ENCODE measurements at places on chromosomes 16 and 17.

DNA sequence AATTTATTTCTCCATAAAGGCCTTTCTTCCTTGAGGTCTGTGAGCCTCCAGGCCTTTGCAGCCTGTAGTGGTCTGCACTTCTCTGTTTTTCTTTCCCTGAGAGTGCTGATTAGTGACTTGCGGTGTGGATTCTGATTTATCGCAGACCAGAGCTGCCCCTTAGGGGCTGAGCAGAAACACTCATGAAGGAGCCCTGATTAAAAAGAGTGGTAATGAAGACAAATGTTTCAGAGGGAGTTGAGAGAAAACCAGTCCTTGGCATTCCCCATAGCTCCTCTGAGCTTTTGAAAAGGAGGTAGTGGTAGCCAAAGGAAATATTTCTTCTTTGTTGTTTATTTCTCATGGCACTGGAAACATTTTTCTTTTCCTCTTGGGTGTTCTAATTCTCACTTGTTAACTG is 268.1 kb upstream of the TBX2 start:
- no peak for DNase-seq

DNA sequence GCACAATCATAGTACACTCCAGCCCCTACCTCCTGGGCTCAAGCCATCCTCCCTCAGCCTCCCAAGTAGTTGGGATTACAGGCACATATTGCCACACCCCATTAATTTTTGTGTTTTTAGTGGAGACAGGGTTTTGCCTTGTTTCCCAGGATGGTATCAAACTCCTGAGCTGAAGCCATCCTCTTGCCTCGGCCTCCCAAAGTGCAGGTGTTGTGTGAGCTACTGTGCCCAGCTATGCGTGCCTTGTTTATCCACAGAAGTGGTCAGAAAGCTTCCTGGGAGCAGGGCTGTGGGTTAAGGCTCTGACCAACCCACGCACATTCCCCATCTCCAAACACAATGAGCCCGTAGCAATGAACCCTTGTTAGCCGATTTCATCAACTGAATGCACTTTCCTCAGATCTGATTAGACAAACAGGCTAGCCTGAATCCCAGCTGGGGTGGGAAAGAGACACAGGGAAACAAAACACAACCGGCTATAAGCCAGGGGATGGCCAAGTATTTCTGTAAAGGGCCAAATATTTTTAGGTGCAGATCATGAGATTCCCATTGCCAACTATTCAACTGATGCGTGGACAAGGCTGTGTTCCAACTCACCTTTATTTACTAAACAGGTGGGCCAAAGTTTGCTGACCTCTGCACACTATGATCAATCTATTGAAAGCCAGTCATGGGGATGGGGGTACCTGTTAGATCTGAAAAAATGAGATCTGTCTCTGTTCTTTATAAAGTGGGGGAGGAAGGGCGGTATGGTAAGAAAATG is 193.6 kb downstream of the CPPED1 start:
- no peak for DNase-seq

GRCh38 chr17:63364387-63364786 is 81.7 kb downstream of the CYB561 start:
- no peak for DNase-seq

DNA sequence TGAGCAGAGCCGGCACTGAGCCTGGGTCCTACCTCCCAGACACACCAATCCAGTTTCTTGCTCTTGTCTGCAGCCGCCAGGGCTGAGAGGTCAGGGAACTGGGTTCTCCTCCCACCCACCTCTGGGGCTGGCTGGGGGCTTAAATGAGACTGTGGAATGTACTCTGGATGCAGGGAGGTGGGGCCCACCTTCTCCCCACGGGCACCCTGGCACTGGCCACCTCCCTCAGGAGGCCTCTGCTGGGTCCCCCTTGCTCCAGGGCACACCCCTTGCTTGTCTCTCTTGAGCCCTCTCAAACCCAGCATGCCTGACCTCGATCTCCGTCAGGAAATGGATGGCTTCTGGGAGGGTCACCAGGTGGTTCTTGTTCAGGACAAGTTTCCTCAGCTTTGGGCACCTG is 6.4 kb downstream of the FLII start:
- DNase-seq = no peak

DNA sequence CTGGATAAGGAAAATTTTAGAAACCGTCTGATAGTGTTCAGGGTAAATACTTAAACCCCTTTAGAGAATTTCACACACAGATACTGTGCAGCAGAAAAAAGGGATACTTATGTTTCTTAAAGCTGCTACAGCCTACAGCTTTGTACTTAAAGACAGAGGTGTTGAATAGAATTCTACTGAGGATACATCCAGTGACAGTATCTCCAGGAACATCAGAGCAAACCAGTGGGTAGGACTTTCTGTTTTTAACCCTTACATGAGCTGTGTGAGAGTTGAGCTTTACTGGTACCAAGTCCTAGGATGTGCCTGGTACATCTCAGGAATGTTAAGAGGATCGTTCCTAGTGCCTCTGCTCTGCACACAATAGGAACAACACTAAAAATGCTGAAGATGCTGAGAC is 191.5 kb downstream of the FTO start:
- DNase-seq = no peak

- no peak for DNase-seq
Measured at GRCh38 chr17:9271989-9272388, 250.7 kb downstream of the NTN1 start.

DNA sequence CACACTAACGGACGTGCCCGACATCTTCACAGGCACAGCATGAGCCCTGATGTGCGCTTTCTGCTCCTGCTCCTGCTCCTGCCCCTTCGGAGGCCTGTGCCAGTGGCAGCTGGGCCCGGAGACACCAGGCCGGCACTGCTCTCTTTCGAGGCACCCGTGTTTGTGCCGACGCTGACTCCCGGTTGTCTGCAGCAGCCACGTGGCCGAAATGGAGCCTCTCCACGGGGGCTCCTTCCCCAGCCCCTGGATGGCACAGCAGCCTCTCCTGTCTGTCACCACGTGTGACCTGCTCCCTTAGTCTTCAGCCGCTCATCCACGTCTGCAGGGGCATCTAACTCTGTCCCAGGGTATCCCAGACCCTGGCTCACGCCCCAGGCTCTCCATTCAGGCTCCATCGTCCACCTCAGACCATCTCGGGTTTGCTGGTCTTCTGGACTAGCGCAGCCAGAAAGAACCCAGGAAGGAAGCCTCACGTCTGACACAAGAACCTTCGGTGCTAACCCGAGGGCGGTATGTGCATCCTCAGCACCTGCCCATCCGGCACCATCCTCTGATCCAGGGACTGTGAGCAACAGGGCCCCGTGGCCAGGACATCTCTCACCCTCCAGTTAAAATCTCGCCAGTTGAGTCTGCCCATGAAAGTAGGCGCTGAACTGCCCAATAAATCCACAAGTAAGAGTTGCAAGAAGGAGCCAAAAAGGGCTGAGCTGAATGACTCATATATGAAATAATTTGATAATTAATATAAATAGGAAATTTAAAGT is 4.2 kb upstream of the RPH3AL start:
- no peak for DNase-seq

DNA sequence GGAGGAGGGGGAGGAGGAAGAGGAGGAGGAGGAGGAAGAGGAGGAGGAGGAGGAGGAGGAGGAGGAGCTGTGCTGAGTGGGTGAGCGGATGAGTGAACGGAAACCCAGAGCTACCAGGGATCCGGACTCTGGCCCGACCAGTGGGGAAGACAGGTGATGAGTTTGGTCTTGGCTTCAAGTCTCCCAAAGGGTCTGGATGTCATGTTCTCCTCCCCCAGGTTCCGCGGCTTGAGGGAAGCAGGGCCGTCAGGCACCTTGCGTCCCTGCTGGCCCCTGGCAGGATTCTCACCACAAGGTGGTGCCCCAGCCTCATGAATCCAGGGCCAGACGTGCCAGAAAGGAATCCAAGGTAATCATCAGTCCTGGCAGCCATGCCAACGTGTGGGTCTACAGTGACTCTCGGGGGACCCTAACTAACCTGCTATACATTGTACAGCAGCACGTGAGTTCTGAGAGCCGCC is 13.5 kb upstream of the ABAT start:
- DNase-seq = peak; percentile 89

GRCh38 chr17:73847952-73848351 is 203.7 kb upstream of the SDK2 start:
- DNase-seq = no peak

GRCh38 chr16:79607587-79607986 is 7.0 kb upstream of the MAF start:
- DNase-seq = no peak

- peak; percentile 76 for DNase-seq
Measured at GRCh38 chr17:8300627-8301242, 5.5 kb upstream of the SLC25A35 start.

DNA sequence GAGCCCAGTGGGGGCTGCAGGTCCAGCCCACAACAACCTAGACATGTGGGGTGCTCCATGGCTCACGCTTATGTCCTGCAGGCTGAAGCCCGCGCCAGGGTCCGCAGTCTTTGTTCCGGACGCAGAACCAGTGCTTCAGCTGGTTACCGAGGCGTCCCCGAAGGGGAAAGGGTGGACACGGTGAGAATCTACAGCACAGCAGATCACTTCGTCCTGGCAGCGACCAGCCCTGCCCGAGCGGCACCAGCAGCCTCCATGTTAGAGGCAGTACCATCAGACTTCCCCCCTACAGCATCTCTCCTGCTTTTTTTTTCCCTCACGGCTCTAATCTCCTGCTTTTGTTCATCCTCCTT is 1736.4 kb downstream of the TP53TG3F start:
- DNase-seq = no peak
